ENCODE measurements at places on chromosomes 6 and 20.

GRCh38 chr6:33923857-33924514 lies 120.2 kb upstream of the MLN start:
- DNase-seq, result no peak

DNA sequence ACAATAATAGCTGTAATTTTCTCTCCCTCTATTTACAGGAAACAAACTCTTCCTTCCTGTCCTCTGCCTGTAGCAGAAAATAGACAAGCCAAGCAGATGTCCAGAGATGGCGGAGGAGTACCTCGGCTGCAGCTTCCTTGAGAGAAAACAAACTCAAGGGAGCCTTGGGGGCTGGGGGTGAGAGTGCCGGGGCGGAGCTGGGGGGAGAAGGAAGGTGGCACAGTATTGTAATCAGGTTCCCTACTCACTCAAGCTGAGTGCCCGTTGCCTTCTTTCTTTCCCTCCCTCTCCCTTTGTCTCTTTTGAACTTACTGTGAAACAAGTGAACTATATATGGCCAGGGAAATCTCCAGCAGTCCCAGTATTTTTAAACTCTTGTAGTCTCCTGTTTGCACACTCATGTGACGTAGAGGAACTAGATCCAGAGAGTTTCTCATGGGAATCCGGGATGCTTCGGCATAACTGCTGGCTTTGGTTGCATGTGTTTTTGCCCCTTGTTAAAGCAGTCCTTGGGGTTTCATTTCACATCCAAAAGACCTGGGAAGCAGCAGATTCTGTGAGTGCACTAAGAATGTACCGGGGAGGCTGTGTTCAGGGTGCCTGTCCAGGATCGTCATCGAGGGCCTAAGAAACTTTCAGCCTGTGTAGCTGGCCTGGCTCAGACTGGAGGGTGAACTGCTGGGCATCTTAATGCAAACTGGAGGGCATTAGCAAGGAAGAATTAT lies 44.6 kb upstream of the HDDC2 start:
- DNase-seq, result no peak

DNA sequence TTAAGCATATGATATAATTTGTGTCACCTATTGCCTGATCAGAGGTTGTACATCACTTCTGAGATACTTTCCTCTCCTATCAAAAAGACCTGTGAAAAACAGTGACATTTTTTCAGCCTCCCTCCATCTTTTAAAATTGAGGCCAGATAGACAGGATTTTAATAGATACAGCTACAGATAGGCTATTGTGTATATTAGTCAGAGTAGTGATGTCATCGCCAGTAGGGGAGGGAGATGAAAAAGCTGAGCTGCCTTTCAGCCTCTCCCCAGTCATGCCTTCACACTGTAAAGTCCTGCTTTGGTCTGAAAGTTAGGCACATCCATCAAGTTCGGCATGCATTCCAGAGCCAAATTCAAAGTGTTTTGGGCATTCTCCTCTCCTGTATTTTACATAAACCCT lies 7.9 kb upstream of the PABPC1L start:
- DNase-seq, result no peak

DNA sequence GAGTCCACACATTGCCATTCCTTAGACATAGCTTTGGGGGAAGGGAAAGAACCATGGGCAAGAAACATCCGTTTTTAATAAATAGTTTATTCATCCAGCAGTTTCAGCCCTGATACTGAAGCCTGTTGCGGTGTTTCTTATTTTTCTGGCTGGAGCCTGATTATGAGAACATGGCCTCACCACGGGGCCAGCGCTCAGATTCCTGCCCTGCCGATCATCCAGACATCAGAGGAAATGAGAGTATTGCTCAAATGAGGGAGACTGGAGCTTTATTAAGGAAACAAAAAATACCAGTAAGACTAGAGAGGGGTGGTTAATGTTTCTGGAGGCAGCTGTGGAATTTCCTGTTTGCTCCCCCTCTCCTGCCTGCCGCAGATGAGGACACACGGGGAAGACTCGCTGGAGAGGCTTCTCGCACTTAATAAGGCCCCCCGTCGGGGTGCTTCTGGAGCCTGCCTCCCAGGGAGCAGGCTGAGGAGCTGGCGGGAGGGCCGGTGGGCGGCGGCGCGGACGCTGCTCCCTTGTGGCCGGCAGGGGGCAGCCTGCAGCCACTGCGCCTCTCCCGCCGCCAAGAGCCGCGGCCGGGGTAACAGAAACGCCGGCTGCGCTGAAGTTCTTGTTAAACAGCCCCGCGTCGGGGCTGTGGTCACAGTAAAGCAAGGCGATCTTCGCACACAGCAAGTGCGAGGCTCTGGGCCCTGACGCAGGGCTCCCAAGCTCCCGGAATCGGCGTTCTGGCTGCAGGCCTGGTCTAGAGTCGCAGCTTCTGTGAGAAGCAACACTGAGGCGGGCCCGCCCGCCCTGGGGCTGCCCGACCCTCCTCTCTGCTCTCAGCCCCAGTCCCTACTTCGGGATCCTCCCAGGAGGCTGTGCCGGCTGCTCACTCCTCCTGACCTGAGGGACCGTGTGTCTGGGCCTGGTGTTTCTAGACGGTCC lies 17.5 kb downstream of the LEMD2 start:
- DNase-seq, result peak; percentile 62

GRCh38 chr20:50003253-50003656 lies 20.5 kb downstream of the SNAI1 start:
- no peak for DNase-seq

DNA sequence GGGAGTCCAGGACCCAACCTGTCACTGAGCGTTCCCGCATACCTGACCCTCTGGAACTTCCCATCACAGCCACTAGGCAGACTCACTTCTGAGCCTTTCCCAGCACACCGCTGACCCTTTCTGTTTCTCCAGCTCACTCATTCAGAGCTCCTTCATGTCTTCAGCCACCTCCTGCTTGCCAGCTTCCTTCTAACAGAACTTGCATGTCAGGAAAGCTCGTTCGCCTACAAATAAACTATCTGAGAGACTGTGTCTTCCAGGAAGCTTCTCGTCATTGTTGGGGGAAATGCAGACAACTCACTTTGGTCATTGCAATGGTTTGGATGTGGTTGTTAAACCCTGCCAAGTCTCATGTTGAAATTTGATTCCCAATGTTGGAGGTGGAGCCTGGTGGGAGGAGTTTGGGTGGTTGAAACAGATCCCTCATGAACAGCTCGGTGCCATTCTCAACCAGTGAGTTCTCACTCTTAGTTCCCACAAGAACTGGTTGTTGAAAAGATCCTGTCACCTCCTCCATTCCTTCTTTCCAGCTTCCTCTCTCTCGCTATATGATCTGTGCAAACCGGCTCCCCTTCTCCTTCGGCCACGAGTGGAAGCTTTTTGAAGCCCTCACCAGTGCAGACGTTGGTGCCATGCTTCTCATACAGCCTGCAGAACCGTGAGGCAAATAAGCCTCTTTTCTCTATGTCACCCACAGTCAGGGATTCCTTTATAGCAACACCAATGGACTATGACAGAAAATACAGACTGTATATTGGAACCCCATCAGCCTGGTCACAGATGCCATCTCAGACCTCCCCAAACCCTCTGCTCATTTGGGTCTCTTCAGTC lies 1.4 kb upstream of the MUC21 start:
- no peak for DNase-seq

DNA sequence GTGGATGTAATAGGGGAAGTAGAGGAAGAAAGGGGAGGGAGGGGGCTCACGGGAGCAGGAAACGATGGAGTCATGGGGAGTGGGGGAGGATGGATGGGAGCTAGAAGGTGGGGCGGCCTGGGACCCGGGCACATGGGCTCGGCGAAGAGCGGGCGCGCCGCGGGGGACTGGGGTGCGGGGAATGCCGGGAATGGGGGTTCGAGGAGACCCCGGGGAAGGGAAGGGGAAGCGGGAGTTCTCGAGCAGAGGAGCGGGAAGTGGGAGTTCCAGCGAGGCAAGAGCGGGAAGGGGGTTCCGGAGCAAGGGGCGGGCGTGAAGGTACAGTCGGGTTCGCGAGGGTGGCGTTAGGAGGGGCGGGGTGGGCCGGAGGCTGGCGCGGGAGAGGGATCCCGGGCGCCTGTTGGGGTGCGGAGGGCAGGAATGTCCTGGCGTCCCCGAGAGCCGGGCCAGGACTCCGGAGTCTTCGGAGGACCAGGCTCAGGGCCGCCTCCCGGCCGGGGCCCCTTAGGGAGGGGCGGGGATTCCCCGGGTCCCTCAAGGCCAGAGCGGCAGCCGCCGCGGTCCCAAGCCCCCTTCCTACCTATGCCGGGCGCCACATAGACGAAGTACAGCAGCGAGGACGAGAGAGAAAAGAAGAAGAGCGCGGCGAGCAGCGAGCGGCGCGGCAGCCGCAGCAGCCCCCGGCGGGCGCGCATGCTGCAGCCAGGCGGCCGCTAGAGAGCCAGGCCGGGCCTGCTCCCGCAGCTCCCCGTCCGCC lies 504 bp downstream of the B4GALT5 start:
- DNase-seq, result peak; percentile 23

DNA sequence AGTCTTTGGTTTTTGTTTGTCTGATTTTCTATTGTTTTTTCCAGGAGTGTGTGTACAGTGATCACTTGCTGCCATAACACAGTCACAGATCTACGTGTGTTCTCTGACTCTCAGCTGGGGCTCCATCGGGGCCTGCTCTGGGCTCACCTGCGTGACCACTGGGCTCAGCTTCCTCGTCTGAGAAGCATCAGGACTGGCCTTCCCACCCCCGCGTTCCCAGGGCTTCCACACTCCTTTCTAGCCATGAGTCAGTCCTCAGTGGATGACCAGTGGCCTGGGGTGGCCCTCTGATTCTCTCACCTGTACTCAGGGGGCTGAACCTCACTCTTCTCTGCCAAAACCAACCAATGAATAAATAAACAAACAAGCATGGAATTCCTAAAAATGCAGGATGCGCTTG lies 14.5 kb downstream of the THBS2 start:
- no peak for DNase-seq

DNA sequence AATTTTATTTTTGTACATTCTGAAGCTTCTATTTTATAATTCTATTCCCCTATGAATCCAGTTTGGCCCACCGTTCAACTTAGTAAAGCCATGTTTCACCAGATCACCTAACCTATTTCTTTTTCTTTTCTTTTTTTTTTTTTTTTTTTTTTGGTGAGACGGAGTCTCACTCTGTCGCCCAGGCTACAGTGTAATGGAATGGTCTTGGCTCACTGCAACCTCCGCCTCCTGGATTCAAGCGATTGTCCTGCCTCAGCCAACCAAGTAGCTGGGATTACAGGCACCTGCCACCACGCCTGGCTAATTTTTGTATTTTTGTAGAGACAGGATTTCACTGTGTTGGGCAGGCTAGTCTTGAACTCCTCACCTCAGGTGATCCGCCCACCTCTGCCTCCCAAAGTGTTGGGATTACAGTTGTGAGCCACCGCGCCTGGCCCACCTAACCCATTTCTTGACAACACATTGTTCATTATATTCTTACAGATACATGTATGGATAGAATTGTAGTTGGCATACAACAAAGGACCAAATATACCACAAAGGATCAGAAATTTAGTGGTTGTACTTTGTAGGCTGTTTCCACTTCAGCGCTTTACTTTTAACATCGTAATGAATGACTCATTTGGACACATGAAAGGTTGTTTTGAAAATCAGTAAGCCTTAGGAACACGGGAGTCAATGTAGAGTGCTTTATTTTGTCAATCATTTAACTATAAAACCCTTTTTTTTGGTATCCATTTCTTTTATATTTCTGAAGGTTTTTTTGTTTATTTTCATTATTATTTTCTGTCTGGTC lies 63.2 kb downstream of the GJA1 start:
- DNase-seq, result no peak

GRCh38 chr6:106448000-106448426 lies 87.5 kb downstream of the CRYBG1 start:
- DNase-seq, result no peak

DNA sequence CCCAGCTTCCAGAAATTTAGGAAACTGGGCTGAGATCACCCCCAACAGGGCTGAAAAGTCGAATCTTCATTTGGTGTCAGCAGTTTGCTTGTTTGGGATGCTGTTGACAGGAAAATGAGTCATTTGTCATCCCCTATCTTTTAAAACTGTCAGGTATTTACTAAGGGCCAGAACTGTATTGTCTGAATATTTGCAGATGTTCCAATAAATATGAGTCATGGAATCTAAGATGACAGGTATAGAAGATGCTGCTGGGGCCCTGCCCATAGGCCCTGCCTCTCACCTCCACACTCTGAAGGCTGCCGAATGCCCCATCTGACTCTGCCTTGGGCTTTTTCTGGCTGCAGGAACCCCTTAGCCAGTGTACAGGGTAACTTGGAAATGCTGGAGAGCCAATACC lies 3.9 kb downstream of the ETV7 start:
- peak; percentile 8 for DNase-seq
